ENCODE measurements at places on chromosomes 6 and 20.

DNA sequence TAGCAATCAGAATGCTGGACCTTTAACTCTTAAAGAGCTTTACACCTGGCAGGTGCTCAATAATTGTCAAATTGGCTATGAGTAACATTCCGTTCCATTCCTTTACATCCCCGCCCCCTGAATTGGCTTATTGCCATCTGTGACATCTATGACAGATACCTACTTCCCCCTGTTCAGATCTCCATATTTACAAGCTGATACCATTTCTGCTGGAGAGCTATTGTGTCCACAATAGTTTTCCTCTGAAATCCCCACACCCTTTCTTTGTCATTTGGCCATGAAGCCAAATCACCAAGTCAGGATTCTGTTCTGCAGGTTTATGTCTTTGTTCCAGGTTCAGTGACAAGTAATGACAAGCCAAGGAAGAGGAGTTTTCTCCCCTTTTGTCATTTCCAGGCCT, 3.2 kb downstream of the CDH26 start:
- ATAC-seq: no peak

GRCh38 chr20:54208548-54209176, 775 bp downstream of the PFDN4 start:
- ATAC-seq: no peak

DNA sequence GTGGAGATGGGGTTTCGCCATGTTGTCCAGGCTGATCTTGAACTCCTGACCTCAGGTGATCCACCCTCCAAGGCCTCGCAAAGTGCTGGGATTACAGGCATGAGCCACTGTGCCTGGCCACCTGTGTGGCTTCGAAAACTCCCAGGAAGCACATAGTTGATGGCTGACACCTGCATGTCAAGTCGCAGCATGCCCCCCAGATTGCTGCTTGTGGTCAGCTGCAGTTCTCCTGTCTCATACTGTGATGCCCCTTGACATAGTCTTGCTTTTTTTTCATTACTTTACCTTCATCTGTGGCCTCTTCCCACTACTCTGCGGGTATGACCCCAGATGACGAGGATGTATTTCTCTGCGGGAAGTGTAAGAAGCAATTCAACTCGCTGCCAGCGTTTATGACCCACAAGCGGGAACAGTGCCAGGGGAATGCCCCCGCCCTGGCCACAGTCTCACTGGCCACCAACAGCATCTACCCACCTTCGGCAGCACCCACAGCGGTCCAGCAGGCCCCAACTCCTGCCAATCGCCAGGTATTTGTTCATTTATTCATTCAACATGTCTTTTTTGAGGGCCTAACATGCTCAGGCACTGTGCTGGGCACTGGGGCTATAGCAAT, 13.1 kb downstream of the ZNF341 start:
- no peak for ATAC-seq

- ATAC-seq: no peak
Measured at GRCh38 chr6:3321042-3321441, 62.3 kb downstream of the PSMG4 start.

DNA sequence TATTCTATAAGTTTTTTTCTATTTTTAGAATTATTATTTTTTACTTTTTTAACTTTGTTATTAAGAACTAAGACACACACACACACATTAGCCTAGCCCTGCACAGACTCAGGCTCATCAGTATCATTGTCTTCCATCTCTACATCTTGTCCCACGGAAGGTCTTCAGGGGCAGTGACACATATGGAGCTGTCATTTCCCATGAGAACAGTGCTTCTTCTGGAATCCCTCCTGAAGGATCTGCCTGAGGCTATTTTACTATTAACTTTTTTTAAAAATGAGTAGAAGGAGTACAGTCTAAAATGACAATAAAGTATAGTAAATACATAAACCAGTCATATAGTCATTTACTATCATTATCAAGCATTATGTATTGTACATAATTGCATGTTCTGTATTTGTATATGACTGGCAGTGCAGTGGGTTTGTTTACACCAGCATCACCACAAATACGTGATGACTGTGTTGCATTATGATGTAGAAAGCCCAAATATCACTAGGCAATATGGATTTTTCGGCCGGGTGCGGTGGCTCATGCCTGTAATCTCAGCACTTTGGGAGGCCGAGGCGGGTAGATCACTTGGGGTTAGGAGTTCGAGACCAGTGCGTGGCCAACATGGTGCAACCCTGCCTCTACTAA, 57.9 kb downstream of the HIVEP1 start:
- ATAC-seq: no peak

- no peak for ATAC-seq
Measured at GRCh38 chr20:35319871-35320197, 27.6 kb upstream of the FAM83C start.

DNA sequence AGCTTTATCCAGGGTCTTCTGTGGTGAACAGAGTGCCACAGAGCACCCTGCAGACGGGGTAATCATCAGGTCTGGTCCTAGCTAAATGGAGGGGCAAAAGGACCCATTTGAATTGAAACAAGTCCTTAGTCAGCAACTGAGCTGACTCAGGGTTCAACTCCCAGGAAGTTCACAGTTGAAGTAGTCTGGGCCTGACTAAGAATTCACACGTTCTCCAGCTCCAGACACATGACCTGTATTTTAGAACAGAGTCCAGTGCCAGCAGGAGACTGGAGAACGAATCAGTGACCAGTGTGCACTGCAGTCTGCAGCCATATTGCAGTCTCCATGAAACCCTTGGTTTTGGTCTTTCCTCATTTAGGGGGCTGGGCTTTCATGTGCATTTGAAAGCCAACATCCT, 85.2 kb downstream of the ELOVL4 start:
- no peak for ATAC-seq

DNA sequence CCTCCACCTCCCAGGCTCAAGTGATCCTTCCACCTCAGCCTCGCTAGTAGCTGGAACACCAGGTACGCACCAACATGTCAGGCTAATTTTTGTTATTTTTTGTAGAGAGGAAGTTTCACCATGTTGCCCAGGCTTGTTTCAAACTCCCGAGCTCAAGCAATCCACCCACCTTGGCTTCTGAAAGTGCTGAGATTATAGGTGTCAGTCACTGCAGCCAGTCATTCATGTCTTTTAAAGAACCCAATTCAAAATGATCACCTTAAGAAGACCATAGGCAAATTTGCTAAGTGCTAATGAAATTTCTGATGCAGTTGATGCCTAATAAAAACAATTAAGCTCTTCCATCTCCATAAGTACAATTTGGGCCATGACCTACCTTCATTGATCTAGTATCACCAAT, 2.6 kb upstream of the VNN2 start:
- ATAC-seq: no peak

GRCh38 chr6:25954756-25955155, 7.8 kb upstream of the TRIM38 start:
- ATAC-seq: no peak

DNA sequence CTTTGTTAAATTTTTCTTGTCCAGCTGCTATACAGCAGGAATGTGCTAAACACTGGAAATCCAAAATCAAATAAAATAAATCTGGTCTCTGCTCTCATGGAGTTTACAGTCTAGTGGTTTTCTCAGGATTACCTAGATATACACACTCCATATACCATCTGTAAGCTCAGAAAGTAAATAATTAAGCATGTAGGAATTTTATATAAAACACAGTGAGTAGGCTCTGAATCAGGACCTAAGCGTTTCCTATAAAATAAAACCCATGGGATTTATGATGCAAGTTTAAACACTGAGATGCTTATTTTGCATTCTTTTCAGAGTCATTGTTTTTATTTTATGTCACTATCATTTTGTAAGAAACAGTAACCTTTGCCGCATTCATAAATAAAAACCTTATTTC, 29.7 kb upstream of the UFL1 start:
- no peak for ATAC-seq

DNA sequence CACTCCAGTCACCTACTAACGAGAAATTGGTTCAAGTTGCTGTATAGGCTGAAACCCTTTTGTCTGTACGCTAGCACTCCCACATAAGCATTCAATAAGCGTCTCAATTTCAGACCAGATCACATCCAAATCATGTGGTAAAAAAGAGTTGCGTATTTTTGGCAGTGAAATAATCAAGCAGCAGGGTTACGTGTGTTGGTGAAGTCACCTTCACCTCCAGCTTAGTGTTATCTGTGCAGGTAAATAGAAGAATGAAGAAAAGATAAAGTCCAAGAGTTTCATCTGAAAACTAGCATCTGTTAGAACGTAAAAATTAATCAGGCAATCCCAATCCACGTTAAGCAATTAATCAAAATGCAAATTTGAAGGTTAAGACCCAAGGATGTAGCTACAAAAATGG, 11.3 kb downstream of the SSR1 start:
- no peak for ATAC-seq

GRCh38 chr20:2350606-2351005, 30.1 kb upstream of the TGM6 start:
- no peak for ATAC-seq

- no peak for ATAC-seq
Measured at GRCh38 chr20:34938466-34939163, 17.0 kb downstream of the GSS start.

- ATAC-seq: no peak
Measured at GRCh38 chr6:15521582-15521981, 141.2 kb downstream of the DTNBP1 start.

Data from stimulated activated memory B cell treated with anti-CD40 and anti-IgM and Interleukin-4, amounts not matched to agents 10 μg/mL and 1 μg/mL and 100 μg/mL, for 72 hours (primary cell).